ENCODE measurements at places on chromosomes 1 and 21.

GRCh38 chr1:229880271-229881170 lies 186.5 kb upstream of the GALNT2 start:
- DNase-seq = no peak

DNA sequence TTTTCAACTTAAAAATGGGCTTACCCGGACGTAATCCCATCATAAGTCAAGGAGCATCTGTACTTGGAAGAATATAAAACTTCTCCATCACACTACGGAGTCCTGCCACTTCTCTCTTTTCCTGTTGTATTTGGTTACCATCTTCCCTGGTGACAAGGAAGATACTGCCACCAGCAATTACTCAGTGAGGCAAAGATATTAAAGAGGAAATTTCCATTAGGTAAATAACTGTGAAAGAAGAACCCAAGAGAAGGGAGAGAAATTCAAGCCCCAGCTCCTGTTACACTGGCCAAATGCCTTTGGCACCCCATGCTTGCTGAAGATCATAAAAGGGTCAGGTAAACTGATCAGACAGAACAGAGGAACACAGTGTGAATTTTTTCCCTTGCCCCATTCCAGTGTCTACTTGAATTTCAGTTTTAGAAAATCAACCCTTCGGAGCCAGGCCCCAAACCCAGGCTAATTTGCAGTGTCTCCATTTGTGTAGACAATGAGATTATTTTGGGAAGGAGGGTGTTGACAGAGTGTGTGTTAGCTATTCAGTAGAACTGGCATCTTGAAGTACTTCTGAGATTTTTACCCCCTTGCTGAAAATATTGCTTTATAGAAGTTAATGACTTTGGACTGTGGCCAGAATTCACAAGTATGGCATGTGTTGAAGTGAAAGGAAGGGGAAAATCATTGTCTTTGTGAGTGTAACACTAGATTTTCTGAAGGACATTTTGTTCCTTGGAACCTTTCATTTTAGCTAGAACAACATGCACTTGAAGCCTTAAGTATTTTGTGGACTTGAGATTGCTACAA lies 167.1 kb downstream of the DHRS3 start:
- no peak for DNase-seq

DNA sequence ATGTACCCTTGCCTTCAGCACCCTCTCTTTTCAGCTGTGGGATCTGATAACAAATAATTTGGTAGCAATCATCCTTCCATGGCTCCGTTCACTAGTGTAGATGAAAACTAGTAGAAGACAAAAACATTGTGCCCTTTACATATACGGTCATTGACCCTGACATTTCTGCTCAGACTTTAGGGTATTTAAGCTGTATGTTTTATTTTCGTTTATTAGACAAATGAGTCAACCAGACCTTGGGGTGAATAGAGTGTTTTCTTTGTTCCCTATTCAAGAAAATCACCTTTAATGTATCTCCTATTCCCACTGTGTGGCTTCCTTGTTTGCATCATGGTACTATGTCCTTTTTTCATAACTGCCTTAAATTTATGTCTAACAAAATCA lies 187.3 kb downstream of the VAV3 start:
- DNase-seq = no peak

DNA sequence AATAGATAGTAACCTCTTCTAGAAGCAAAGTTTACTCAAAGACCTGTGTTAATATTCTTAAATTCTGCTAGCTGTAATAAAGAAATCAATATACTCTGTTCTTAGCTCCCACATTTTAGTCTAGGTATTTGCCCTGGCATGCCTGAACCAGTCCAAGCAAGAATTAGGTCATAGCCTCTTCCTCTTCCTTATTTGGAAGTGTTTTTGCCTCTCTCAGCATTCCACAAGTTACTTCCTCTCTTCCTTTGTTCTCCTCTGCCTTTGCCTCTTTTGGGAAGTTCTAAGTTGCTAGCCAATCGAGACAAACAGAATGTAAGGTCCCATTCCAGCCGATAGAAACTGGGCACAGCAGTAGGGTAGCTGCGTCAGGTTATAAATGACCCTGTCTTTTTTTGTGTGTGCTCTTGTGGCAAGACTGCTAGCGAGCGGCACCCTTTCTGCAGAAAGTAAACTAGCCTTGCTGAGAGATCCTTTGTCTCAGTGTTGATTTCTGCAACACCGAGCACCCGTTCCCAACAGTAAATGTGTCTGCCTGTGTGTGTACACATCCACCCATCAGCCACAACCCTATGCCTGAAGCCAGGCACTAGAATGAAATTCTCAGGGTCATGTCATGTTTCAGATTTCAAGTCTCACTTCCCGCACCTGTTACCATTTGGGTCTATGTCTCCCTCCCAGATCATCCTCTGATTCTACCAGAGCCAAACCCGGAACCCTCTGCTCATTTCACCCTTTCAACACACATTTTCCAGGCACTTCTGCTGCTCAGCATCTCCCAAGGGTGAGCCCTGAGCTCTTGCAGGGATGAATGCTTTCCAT lies 37.5 kb downstream of the LRRC3 start:
- DNase-seq = no peak

- no peak for DNase-seq
These were observed 10.9 kb upstream of the SMG7 start for GRCh38 chr1:183461350-183461749.
